ENCODE measurements at places on chromosomes 3 and 15.

GRCh38 chr15:40691737-40692136, 3.2 kb upstream of the RAD51 start:
- no peak for DNase-seq

DNA sequence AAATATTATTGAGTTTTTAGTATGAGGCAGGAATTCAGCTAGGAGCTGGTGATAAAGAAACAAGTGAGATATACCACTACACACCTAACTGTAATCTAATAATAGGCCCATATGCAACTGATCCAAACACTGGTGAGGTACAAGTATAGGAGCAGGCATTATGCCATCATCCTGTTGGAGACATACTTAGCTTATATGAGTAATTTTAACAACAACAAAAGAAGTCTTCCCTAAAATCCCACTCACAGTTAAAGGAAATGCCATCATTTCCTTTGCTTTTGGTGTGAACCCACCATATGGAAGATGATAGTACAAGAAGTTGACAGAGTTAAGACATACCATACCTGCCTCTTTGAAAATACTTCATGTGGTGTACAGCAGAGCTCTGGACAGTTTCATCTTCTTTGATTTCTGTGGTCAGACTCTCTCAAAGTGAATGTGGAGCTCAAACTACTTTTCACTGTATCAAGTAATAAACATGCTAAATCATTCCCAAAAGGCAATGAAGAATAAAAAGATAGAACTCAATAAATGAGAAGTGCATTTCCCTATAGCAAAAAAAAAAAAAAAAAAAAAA, 85.5 kb downstream of the CD200R1L start:
- no peak for DNase-seq

DNA sequence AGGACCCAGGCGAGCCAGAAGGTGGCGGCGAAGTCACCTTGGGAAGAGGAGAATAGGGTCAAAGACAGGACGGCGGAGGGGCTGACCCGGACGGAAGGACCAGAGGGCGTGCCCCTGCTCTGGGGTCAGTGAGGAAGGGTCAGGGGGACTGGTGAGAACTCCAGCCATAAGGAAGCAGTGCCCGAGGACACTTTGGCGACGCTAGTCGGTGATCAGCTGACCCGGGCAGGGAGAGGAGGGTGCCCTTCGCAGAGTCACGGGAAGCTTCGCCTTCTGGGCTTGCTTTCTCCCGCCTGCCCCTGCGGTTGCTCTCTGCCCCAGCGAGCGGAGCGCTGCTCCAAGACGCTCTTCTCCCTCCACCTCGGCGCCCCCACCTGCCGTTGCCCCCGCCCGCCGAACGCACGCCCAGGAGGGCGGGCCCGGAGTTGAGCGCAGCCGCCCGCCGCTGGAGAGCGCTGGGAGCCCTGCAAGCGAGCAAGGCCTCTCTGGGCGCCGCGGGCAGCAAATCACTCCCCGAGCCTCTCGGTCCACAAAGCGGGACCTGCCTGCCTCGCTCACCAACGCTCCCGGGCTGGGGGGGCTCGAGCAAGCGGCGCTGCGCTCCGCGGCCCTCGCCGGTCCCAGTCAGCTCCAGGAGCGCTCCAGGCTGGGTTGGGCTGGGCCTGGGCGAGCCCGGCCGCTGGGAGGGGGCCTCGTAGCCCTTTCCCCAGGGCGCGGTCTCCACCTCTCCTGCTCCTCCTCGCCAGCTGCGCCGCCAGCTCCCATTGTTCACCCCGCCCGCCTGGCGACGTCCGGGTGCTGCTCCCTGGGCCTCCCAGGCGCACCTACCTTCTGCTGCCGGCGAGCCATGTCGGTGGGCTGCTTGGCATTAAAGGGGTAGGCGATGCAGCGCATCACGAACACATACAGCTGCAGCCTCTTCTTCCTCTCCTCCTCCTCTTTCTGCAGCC, 1.2 kb downstream of the CADPS start:
- peak; percentile 26 for DNase-seq

DNA sequence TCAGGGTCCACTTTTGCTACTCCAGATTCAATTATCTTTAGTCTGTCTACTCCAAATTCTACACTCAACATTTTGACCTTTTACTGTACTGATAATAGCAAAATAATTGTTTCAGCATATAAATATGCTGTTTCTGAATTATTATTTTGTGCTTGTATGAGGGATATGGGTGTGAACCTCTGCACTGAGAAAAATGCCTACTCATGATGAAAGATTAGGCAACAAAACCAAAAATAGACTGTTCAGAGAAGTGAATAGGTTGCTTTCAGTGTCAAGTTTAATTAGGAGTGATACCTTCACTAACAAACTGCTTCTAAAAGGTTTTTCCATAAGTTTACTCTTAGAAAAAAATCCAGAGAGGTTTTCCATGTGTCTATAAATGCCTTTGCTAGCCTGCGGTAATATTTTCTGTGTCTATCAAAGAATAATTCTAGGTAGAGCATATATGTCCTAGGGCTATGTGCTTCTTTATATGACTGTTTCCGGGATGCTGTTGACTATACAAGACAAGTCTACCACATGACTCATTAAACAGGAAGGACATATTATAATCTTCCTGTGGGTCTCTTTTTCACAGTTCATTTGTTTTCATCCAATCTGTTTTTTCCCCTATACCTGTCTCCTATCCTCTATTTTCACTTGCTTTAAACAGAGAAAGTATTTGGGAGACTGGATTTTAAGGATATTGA, 218.5 kb upstream of the TTC14 start:
- no peak for DNase-seq
